ENCODE measurements at places on chromosomes 12 and 14.

GRCh38 chr12:31238764-31239387 lies 87.1 kb downstream of the SINHCAF start:
- DNase-seq: peak; percentile 84

DNA sequence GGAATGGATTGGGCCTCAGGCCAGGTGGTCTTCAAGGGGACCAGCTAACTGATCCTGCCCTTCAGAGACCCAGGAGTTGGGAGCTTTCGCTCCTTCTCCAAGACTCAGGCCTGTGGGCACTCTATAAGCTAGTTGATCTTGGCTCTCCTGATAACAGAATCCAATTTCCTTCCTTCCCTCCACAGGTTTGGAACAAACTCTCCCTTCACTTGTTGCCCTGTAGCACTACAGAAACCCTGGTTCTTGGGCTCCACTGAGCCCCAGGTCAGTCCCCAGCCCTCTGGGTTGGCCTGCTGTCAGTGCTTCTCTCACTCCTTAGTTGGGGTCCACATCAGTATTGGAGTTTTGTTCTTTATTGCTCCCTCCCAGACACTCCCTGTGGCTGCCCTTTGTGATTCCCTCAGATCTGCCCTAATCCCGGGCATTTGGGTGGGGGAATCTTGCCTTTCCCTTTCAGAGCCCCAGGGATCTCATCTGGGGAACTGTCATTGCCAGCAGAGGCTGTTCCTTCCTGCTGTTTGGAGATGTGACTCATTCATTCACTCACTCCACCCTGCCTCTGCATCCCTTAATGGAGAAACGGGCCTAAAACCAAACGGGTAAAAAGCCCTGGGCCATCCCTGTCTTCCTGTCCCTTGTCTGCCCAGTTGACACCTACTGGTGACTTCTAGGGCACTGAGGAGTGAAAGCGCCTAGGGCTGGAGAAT lies 4.4 kb upstream of the GPD1 start:
- DNase-seq: no peak

GRCh38 chr12:109606320-109607028 lies 32.9 kb downstream of the MVK start:
- DNase-seq: no peak

- DNase-seq: no peak
Observed at GRCh38 chr12:6310771-6311610, 509 bp downstream of the PLEKHG6 start.

DNA sequence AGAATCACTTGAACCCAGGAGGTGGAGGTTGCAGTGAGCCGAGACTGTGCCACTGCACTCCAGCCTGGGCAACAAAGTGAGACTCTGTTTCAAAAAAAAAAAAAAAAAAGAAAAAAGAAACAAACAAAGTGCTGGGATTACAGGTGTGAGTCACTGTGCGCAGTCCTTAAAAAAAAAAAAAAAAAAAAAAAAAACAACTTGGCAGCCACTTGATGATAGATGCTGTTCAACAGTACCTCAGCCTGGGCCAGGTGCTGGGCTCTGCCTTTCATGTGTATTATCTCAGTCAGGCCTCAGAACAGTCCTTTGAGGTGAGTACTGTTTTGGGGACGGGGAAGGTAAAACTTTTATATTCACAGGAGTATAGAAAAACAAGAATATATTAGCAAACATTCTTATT lies 9.6 kb downstream of the ACADS start:
- no peak for DNase-seq

DNA sequence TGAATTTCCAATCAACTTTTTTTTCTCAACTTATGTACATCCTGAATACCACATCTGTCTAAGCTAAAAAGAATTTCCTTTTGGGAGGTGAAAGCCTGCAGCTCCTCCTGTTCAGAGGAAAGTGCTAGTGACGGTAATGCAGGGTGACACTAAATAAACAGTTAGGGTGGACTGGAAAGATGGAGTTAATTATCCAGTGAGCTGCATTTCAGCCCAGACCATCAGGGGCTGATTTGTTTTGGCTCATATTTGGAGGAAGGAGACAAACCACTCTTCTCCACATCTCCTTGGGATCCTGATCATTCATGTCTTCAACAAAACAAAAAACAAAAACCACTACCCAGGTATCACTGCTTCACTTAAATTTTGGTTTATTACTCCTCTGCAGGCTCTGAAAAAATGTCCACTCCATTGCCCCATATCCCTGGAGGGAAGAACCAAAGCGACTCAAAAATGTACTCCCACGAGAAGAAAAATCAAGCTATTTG lies 5.1 kb upstream of the SIX1 start:
- no peak for DNase-seq

DNA sequence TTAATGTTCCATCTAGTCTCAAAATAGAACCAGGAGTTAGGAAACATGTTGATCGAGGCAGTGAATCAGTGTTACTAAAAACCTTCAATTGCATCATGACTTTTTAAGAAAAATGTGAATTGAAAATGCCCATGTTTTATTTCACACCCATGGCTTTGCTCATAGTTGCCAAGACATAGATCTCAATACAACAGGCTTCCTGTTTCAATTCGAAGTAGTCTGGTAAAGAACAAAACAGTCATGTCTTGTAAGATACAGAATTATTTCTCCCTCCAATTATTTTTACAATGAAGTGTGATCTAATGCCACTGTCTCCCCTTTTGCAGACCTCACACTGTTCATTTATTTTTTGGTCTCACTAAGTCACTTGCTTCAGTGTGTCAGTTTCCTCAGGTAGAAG lies 44.6 kb upstream of the FAR2 start:
- DNase-seq: no peak

- no peak for DNase-seq
Observed at GRCh38 chr12:57902478-57902969, 38.8 kb upstream of the ATP23 start.

DNA sequence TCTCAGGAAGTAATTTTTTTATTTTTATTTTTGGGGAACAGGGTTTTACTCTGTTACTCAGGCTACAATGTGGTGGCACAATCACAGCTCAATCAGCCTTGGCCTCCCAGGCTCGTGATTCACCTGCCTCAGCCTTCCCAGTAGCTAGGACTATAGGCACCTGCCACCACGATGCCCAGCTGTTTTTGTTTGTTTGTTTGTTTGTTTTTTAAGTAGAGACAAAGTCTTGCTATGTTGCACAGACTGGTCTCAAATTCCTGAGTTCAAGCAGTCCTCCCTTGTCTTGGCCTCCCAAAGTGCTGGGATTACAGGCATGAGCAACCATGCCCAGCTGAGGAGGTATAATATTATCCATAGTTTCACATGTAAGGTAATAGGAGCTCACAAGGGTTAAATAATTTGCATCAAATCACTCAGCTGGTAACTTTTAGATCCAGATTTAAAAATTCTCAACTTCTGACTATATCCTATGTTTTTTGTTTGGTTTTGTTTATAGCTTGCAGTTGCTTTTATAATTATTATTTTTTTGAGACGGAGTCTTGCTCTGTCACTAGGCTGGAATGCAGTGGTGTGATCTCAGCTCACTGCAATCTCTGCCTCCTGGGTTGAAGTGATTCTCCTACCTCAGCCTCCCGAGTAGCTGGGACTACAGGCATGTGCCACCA lies 629.3 kb downstream of the DIO2 start:
- DNase-seq: no peak

- no peak for DNase-seq
Observed at GRCh38 chr12:113744802-113745395, 221.2 kb downstream of the RBM19 start.

DNA sequence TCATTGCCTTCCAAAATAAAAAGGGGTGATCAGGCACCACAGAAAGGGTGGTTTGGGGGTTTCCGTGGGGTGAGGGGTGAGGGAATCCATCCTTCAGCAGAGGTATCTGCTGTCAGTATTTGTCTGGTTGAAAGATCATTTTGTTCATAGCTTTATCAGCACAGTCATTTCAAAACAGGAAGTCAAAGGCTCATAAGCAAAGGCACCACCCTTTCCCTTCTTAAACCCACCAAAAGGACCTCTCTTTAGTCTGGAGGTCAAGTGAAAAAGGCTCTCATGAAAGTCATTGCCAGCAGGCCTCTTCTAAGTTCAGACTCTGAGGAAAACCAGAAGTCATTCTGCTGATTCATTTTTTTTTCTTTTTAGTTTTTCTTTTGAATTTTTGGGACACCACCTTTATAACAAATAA lies 6.2 kb downstream of the CHST11 start:
- peak; percentile 78 for DNase-seq

DNA sequence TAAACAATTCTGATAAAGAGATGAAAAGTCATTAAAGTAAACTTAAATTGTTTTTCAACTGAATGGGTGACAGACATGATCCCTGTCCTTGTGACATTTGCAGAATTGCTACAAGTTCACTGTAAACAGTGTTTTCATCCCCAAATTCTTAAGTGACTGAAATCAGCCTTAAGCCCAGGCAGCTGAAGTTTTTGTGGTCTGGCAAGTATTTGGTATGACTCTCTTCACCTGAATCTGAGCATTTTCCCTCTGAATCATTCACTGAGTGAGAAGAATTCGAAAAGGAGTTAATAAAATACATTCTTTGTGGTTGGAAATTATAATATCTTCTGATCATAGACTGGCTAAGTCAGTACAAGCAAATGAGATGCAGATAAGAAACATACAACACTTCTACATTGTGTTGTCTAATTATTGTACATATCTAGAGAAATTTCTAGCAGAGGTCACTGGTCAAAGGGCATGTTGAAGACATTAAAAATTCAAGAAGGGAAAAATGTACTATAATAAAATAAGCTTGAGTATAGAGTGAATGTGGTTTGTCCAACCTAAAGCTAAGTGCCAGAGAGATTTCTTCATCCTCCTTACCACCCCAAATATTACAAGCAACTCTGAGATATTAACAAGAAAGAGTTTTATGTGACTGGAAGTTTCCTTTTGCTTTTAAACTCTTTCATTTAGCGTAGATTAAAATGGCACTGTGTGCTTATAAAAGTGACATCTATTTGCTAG lies 177.8 kb upstream of the DIO2 start:
- no peak for DNase-seq

DNA sequence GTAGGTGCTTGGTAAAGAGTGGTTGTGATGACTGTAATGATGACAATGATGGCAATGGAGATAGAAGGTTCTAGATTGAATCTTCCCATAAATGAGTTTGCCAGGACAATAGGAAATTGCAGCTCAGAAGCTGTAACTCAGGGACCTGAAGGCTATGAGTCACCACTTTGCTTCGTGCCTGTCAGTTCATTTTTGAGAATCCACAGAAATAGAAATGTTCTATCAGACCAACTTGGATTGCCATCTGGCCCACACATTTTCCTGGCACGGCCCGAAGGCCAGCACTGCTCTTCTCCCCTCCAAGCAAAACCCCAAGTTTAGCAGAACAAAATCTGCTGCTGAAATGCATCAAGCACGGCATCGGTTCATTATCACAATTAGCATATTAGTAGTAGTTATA lies 1127.0 kb downstream of the BCL11B start:
- DNase-seq: no peak

- DNase-seq: no peak
Observed at GRCh38 chr12:116640281-116640680, 81.1 kb downstream of the MAP1LC3B2 start.

DNA sequence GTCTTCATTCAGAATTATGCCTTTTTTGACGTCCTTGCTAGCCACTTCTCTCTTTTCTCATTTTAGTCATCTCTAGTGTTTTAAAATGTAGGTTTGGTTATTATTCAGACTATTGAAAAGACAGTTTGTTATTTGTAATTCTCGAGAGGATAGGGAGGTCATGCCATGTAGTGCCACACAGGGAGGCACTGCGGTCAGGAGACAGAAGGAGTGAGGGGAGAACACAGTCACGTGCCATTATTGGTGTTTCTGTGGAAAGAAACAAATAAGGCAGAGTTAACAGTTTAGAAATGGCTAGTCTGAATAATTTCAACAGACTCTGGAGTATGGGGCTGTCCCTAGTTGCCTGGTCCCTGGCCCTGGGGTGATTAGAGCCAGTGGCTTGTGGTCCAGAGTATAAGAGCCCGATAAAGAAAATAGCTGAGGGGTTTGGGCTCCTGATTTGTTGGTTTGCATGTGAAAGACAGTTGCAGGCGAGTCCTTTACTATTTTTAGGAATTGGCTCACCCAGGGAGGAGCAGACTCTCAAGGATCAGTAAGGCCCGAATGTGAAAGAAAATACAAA lies 278.1 kb upstream of the SEL1L start:
- no peak for DNase-seq

DNA sequence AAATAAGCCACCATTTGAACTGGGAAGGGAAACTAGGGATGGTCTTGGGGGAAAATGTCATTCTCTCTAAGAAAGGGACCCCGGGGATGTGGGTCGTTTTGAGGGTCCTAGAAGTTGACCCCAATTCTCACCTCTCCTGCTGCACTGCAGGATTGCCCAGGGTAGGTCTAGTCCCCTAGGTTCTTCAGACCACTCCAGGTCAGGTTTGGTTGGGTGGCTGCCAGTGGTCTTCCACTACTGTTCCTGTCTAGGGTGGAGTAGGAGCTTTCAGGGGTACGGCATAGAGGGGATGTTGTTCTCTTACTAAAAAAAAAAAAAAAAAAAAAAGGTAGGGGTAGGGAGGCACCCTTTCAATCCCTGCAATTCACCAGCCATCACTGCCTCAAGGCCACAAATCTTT lies 7.3 kb downstream of the HOXC8 start:
- DNase-seq: no peak

DNA sequence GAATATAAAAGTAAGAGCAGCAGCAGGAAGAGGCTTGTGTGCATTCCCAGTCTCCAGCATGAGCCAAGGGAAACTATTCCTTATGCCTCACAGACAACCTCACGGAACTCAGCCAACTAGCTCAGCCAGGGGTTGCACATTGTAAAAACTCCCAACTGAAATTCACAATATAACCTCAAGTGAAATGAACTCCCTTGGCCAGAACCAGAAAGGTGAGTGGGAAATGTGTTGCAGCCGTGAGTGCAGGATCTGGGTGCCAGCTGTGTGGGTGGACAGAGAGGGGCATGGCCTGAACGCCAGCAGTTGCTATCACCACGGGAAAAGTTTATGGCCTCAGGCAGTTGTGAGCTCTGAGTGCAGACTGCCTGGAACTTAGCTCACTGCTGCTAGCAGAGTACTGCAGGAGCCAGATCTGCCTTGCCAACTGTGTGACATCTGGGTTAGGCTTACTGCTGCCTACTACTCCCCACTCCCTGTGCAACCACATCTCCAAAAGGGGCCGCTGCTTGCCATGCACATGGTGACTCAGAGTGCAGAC lies 2.3 kb upstream of the CLEC1A start:
- DNase-seq: no peak

- no peak for DNase-seq
Observed at GRCh38 chr14:28406196-28406595, 360.4 kb upstream of the FOXG1 start.

GRCh38 chr14:55731881-55732498 lies 152.0 kb downstream of the KTN1 start:
- no peak for DNase-seq

GRCh38 chr12:71958457-71958856 lies 19.8 kb downstream of the TPH2 start:
- no peak for DNase-seq

GRCh38 chr14:58060077-58060476 lies 91.9 kb downstream of the ARMH4 start:
- DNase-seq: no peak

- DNase-seq: no peak
Observed at GRCh38 chr14:94581127-94581999, at the start of gene SERPINA5. Gene SERPINA5 (plus strand): TSS chr14:94581426. CDS start chr14:94587363, 5,937 bp downstream.

GRCh38 chr12:132711080-132711843 lies 620 bp downstream of the PGAM5 start:
- no peak for DNase-seq

Measured in MM.1S (cell line).